ENCODE measurements at places on chromosomes 6 and 20.

DNA sequence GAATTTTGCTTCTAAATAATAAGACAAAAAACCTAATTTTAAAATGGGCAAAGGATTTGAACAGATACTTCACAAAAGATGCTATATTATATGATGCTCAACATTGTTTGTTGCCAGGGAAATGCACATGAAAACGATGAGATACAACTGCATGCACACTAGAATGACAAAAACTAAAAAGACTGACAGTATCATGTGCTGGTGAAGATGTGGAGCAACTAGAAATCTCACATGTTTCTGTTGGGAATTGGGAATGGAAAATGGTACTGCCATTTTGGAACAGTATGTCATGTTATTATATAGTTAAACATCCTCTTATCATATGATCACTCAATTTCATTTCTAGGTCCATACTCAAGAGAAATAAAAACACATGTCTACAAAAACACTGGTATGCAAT, 13.4 kb upstream of the SNX9 start:
- DNase-seq, result no peak

GRCh38 chr6:44800171-44800783, 412.8 kb downstream of the CDC5L start:
- DNase-seq, result no peak

GRCh38 chr6:96621983-96622382, 59.1 kb downstream of the FHL5 start:
- no peak for DNase-seq

DNA sequence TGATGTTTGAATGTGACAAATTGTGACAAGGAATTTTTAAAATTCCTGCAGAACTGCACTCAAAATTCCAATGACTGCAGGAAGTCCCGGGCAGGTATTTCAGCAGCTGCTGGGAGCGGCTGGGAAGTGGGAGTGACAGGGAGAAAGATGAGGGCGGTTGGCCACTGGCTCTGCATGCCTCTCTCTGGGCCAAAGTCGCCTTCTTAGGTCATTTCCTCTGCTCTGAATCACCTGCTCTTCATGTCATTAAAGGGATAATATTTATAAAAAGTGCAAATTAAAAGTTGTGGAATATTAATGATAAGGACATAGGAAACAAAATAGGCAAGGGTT, 43.9 kb downstream of the RAMACL start:
- DNase-seq, result no peak

DNA sequence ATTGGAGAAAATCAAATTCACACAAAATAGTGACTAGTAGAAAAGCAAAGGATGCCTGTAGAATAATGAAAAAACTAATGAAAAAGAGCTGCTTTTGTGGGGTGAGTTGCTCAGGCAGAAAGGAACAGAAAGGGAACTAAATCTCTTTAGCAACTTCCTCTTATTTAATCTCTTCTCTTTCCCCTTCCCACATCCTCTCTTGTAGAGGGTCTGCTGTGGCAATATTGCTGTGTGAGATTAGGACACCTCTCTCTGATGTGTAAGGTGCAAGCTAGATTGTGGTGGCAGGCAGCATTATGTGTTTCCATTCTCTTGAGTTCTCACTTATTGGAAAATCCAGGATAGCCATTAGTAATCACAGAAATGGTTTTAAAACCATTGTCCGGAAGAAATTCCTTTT, 49.7 kb downstream of the SYNE1 start:
- no peak for DNase-seq

- no peak for DNase-seq
These were observed 158.6 kb upstream of the RIMS1 start for GRCh38 chr6:71727632-71728294.

DNA sequence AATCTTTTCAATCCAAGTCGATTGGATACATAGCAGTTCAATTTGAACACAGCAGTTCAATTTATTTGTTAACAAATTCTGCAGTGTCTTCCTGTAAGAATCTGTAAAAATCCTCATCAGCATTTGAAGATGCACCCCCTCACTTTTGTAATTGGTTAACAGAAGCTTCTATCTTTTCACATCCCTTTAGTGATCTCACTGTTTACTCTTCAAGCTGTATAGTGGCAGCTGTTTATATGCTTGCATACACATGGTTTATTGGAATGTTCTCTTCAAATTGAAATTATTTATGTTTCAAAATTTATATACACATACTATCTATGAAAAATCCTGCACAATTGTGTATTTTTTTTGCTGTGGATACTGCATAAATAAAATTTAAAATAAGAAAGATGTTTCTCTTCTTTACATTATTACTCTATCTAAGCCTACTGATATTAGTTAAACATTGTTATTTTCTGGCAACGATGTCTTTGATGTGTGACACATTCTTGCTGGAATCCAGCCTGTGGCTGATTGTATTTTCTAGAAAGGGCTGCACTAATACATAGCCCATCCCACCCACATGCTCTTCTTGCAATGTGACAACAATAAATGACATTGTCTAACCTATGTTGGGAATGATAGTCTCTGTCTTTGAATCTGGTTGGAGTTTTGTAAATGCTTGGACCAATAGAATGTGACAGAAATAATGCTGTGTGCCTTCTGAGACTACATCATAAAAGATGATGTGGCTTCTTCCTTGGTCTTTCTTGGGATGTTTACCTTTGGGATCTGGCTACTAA, 573.0 kb downstream of the CD109 start:
- no peak for DNase-seq

- DNase-seq, result no peak
These were observed 36.1 kb downstream of the PREX1 start for GRCh38 chr20:48791666-48792071.

GRCh38 chr6:98634569-98634968, 199.8 kb upstream of the POU3F2 start:
- DNase-seq, result no peak

DNA sequence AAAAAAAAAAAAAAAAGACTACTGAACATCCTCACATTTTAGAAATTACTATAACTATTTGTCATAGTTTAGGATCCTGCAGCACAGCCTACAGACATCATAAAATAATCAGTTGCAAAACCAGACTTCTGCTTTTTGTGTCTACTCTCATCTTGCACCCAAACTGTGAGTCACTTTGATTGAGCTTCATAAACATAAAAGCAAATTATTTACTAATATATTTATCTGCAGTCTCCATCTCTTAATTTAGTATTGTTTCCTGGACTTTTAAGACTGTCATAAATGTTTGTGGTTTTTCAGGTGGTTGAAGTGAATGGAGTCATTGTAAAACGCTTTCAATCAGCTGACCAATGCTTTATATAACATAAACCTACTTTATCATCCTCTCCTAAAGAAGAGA, 14.8 kb upstream of the CALHM6 start:
- DNase-seq, result no peak

- DNase-seq, result no peak
These were observed 159.8 kb downstream of the INSM1 start for GRCh38 chr20:20527661-20528060.

DNA sequence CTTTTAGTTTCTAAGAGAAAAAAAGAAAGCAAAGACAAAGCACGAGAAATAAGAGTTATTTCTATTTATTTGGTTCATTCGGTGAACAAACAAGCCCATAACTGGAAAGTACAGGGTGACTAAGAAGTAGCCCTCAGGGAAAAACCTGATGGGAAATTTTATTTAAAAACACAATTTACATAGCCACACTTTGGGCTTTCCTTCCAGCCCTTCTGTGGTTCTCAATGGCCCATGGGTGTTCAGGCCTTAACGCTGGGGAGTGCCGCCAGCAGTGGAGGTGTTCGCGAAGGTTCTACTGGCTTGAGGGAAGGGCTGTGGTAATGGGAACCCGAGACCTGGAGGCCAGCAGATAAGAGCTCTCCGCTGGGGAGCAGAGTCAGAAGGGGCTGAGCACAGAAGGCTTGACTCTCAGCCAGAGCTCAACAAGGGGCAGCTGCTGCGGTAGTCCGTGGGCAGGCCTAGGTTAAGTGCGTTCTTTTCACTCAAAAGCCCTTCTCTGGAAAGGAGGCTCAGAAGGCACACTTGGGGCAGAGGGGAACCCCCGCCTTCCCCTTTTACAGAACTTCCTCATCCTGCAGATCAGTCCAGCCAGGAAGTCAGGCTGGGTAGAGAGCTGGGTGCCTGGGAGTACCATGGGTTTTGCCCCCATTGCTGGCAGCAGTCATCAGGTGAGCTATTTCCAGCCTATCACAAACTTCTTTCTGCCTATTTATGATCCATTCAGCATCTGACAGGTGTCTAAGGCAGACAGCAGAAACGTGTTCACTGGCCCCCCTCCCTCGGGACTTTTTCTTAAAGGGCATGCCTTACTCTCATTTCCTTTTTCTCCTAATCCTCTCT, 8.8 kb upstream of the CD83 start:
- DNase-seq, result no peak

DNA sequence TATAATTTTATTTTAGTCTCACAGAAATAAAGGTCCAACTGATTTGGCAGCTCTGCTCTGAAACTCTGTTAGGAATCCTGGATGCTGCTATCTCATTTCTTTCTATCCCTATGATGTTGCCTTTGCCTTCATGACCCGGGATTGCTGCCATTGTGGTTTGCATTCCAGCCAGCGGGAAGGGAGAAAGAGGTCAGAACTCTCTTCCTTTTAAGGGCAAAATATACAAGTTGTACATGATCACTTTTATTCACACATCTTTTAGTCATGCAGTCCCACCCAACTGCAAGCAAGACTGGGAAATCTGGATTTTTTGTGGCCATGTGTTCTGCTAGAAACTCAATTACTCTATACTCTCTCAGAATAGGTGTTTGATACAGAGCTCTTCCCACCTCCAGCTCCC, 263.1 kb upstream of the ZFP64 start:
- DNase-seq, result no peak

DNA sequence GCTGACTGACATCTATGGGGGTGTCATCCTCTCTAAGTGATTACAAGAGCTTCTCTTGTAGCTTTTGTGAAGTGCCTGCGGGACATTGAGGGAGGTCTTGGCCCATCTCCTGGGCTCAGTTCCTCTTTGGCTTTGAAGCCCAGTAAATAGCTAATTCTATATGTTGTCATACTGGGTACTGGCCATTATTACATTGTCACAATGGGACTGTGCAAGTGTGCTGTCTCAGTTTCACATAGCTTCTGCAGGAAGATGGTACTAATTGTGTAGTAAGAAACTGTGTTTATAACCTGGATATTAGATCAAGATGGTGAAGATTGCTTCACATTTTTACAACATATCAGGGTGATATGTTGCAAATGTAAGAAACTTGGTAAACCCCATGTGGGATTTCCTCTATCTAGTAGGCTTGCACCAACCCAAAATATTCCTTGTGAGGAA, 19.9 kb downstream of the SPINT3 start:
- DNase-seq, result no peak

DNA sequence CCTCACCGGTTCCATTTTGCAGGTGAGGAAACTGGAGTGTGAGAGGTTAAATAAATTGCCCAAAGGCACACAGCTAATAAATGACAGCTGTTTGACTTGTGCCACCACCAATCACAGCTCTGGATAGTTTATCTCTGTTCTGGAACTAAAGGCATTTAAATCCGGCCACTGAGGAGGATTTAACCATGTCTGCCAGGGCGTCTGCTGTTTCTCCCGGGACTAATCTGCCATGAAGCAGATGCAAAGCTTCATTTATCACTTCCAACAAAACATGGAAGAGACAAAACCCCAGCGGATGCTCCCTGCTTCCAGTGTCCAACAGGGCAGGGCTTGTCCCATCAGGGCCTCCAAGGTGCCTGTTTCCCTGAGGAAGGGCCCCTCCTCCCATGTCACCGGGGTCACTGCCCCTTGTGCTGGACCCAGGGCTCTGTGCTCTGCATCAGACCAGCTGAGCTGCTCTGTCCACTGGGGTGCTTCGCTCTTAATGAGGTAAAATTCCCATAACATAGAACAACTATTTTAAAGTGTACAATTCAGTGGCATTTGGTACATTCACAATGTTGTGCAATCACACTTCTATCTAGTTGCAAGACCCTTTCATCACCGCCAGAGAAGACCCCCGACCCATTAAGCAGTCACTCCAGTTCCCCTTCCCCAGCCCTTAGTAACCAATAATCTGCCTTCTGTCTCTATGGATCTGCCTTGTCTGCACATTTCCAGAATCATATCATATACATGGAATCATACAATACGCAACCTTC, 244.3 kb downstream of the PTPRT start:
- DNase-seq, result no peak

- DNase-seq, result no peak
These were observed 26.8 kb downstream of the PAQR8 start for GRCh38 chr6:52388790-52389189.

GRCh38 chr20:38926934-38927616, 858 bp downstream of the FAM83D start:
- DNase-seq, result no peak

- no peak for DNase-seq
These were observed 172.8 kb downstream of the CDH4 start for GRCh38 chr20:61424628-61425420.

GRCh38 chr6:11350294-11350693, 117.8 kb upstream of the NEDD9 start:
- no peak for DNase-seq

- DNase-seq, result no peak
These were observed 142.9 kb upstream of the OLIG3 start for GRCh38 chr6:137637121-137637520.

DNA sequence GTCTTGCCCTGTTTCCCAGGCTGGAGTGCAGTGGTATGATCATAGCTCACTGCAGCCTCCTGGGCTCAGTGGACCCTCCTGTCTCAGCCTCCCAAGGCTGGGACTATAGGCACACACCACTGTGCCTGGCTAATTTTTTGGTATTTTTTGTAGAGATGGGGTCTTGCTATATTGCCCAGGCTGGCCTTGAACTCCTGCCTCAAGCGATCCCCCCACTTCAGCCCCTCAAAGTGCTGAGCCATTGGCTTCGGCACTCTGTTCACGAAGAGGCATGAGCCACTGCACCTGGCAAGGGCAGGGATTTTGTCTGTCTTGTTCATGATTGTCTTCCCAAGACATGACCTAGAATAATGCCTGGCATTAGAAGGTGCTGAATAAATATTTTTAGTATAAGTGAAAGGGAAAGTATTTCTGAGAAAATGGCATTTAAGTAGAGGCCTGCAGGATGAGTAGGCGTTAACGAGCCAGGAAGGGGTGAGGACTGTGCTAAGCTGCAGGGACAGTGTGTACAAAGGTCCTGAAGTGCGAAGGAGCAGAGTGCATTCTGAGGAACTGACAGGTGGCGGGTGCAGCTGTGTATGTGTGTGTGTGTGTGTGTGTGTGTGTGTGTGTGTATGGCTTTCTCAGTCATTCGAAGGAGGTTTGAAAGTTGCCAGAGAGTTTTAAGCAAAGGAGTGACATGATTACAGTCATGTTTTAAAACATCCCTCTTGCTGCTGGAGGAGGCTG, 43.0 kb downstream of the VEGFA start:
- DNase-seq, result no peak

GRCh38 chr6:155994086-155994485, 538.4 kb upstream of the NOX3 start:
- no peak for DNase-seq
